ENCODE measurements at places on chromosomes 1 and 21.

GRCh38 chr1:55931081-55931940, 648.1 kb downstream of the PLPP3 start:
- no peak for DNase-seq

- DNase-seq = no peak
Observed at GRCh38 chr1:235726557-235726956, 77.0 kb upstream of the GNG4 start.

DNA sequence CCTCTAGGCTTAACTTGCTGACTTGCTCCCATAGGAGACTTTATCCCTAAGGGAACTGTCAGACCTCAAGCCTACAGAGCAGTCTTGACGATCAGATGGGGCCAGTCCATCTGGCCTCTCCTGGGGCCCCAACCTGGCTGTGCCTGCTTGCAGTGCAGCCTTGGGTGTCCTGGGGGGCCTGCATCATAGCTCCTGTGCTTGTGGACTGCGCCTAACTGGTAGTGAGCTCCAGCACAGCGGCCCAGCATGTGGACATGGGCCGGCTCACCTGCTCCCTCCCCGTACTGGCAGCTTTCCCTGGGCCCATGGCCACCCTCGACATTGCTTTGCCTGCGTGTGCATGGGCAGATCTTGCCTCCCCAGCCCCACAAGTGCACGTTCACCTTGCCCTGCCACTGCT, 76.1 kb downstream of the INTS7 start:
- no peak for DNase-seq

GRCh38 chr1:183689762-183690204, 36.7 kb upstream of the APOBEC4 start:
- DNase-seq = no peak

GRCh38 chr1:64195081-64195395, 8.4 kb upstream of the UBE2U start:
- DNase-seq = no peak

GRCh38 chr1:226549094-226549936, 751 bp downstream of the STUM start:
- DNase-seq = no peak

- DNase-seq = no peak
Observed at GRCh38 chr1:185486346-185486745, 169.3 kb upstream of the IVNS1ABP start.

DNA sequence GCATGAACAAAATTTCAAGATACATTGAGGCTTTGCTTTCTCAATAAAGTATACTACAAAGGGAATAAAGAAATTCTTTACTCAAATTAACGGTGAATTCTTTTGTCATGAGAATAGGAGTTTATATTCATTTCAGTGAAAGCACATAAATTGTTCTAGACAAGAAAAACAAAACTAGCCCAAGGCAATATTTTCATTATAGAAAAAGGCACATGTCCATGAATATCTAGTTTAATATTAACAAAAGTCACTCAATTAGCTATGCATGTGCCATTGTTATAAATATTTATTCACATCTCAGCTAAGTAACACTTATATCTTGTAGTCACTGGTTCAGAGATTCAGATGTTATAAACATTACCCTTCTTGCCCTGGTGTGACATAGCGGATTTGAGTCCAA, 369.3 kb downstream of the GPATCH2 start:
- DNase-seq = no peak

DNA sequence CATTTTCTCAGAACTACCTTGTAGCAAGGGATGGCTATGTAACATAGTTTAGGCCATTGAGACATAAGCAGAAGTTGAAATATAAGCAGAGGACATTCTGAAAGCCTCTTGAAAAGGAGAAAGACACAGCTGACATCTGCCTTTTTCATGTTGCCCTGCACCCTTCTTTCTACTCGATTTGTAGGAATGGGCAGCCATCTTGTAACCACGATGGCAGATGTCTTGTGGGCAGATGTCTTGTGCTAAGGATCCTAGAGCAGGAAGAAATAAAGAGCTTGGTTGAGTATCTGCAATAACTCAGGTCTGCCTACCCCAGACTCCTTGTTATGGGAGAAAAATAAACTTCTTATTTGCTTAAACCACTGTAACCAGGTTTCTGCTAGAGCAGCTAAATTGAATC, 351.0 kb downstream of the PDE4B start:
- no peak for DNase-seq

DNA sequence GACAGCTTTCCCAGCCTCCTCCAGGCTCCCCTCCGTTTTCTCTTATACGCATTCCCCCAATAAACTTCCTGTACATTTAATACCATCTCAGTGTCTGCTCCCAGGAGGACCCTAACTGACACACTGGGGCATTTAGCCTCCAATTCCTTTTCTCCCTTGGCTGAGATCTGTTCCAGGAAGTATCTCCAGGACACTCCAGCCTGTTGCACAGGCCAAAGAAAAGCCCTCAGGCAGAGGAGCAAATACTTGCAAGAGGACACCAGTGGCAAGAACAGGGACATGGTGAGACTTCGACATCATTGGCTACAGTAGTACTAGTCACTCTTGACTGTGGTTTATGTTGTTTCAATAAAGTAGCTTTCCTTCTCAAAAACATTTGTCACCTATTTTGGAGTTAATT, 4.7 kb upstream of the SYNJ1 start:
- no peak for DNase-seq

DNA sequence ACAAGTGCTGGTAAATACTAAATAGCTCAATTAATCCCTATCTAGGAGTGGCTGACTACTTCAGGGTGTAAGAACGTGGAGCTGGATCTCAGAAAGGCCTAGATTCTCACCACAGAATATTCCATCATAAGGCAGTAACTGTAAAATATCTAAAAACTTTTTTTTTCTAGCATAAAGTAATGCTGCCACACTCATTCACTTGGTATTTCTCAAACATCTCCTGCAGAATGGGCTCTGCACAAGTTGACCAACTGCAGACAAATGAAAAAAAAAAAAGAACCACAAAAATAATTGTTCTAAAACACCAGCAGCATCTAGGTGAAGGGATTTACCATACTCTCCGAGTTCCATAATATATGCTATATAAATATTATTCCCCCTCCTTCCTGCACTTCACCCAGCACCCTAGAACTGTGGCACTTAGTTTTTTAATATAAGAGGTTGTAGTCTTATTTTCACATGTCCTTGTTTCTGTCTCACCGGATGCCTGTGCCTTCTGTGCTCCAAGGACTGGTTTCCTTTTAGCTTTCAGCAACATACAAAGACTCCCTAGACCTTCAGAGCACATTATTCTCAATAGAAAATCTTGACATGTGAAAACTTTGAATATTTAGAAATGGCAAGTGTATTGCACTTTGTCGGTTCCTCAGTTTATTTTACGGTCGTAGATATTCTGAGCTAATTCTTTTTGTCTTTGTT, 8.9 kb downstream of the VSIG8 start:
- peak; percentile 12 for DNase-seq

DNA sequence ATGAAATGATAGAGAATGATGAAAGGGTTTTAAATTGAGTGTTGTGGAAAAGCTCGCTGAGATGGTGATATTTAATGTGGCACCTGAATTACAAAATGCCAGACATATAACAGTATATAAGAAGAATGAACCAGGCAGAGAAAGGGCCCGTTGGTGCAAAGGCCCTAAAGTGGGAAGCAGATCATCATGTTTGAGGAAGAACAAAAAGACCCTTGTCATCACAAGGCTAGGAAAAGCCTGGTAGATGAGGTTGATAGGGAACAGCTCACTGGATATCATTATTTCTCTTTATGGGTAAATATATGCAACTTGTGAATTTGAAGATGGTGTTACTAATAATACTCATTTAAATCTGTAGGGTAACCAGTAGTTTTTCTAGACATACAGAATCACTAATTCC, 11.0 kb downstream of the RAP1A start:
- no peak for DNase-seq

DNA sequence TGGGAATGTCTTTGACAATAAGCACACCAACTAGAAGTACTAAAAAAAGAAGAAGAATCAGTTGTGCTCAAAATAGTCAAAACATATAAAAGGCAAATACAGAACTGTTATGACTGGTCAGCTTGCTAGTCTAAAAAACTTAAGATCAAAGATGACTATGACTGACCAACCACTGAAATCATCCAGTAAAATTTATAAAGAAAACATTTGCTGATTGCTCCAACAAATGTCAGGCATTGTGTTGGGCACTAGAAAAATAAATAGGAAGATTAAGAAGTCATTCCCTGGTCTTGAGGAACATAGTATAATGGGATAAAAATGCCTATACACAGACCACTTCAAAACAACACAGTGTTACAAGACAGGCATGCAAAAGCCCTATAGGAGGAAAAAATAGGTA, 9.3 kb upstream of the ANGPTL3 start:
- no peak for DNase-seq

GRCh38 chr1:64295561-64295960, 92.1 kb downstream of the UBE2U start:
- no peak for DNase-seq

DNA sequence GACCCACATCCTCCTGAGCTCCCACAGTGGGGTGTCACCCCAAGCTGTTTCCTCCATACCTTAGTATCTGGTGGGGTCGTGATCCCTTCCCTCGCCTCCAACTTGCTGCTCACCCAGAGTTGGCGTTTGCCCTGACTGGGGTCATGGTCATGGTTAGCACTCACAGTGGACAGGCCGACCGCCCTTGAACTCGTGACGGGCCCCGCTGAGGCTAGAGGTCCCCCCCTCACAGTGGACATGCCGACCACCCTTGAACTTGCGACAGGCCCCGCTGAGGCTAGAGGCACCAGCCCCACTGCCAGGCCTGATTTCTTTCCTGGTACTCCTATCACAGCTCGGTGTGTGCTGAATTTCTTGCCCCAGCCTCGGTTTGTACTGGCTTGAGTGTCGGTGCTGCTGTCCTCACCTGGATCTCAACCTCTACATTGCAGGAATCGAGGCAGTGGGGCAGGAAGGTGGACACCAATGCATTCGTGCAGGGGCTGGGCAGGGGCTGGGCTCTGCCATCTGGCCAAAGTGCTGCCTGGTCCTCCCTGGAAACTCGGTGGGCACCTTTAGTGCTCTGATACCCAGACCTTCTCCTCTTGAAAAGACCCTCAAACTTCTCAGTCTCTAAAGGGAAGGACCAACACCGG, 37.5 kb upstream of the AJAP1 start:
- DNase-seq = no peak

GRCh38 chr1:245752561-245752960, 597.8 kb downstream of the KIF26B start:
- DNase-seq = no peak

DNA sequence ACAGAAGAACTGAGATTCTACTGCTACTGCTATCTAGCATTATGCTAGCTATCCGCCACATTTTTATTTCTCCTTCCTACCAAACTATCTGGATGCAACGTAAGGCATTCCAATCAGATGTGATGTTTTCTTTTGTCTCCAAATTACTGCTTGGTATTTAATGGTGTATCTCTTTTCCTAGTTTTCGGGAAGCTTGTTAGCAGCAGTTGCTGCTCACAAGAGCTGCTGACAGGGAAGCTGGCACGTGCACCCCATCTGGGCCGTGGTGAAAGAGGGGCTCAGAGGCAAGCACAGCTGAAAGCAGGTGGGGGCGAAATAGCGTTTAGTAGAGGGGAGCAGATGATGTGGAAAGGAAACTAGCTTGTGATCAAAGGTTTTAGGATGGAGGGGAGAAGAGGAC, 57.3 kb downstream of the JAK1 start:
- DNase-seq = no peak

DNA sequence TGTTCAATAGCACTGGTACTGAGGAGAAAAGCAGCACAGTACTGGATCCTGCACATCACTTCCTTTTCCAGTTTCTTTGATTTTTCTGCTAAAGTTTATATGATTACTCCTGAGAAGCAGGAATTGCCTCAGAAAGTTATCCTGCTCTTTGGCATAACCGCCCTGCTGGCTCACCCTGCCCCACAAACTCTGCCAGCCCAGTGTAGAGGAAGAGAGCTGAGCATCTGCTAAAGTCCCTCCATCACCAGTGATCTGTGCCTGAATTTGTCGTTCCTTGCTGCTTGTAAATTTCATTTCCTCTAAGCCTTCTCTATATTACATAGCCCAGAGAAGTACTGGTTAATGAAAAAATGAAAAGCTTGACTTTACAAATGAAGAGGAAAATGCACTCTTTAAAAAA, 87.0 kb upstream of the C1orf21 start:
- no peak for DNase-seq
